ENCODE measurements at places on chromosomes 13 and 19.

GRCh38 chr13:40911341-40911740, 107.8 kb downstream of the ELF1 start:
- no peak for DNase-seq

GRCh38 chr13:96273196-96273595, 183.3 kb downstream of the HS6ST3 start:
- peak; percentile 22 for DNase-seq

DNA sequence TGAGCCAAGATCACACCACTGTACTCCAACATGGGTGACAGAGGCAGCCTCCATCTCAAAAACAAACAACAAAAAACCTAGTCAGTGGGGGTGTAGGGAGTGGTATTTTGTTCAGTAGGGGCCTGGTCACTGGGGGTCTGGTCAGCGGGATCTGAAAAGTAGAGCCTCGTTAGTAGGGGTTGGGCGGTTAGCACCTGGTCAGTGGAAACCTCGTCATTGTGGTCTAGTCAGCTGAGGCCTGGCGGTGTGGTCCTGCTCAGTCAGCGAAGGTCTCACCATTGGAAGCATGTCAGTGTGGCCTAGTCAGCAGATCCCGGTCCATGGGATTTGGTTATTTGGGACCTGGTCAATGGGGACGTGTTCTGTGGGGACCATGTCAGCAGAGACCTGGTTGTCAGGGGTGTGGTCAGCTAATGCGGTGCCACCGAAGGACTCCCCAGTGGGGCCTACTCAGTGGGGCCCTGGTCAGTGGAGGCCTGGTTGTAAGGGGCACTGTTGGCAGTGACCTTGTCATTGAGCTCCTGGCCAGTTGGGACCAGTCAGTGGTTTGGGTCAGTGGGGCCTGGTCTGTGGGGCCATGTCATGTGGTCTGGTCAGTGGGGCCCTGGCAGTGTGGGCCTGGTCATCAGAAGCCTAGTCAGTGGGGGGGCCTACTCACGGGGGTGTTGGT, 63.0 kb upstream of the TPM4 start:
- DNase-seq = no peak

DNA sequence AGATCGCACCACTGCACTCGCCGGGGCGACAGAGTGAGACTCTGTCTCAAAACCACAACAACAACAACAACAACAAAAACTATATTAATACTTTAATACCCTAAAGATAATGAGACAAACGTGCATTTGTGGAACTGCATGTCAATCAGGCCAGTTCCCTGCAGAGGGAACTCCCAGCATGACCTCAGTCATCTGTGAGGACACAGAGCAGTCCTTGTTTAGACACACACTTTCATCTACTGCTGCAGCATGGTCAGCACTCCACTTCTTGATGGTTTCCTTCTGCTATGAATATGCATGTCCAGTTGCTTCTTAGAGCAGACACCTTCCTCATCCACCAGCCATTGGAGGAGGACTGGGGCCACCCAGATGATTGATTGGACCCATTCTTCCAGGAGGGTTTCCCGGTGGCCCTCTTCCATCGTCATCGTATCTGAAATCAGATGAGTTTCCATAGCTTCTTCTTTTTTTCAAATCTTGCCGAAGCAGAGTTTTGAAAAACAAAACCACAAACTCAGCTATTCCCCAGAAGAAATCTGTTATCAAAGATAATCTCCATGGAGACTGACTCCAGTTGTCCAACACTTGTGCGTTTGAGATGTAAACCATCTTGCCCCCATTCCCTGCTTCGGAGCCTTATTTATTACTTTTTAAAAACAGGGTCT, 26.5 kb downstream of the ZNF607 start:
- DNase-seq = no peak

- DNase-seq = no peak
Observed at GRCh38 chr19:888581-889385, 4.2 kb downstream of the MED16 start.

GRCh38 chr13:24506698-24507335, 5.8 kb downstream of the PARP4 start:
- no peak for DNase-seq

DNA sequence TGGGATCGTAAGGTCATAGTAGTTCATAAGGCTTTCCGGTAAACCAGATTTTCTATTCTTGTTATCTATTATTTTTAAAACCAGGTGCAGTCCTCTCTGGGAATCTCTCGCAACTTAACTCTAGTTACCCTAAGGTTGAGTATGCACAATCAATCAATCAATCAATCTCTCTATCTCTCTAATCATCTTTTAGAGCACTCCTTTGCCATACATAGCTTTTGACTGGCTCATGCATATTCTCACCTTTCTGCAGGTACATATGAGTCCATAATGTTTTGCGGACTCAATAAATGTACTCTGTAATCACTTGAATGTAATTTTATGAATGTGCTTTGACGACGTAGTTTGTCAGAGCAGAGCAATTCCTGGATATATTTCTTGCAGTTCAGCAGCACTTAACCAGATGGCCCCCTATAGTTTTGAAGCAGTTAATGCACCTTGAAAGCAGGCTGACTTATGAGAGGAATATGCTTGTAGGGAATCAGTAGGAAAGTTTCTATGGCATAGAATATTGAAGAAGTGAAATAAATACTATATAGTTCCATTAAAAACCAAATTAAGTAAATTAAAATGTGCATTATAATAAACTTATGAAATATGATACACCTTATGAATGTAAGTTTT, 524.7 kb downstream of the GPC5 start:
- DNase-seq = no peak

GRCh38 chr19:14432791-14433553, at the start of gene PKN1:
Gene PKN1, plus strand, starts transcription at chr19:14433306. Its CDS starts 216 bp downstream, at chr19:14433522.
- peak; percentile 54 for DNase-seq

DNA sequence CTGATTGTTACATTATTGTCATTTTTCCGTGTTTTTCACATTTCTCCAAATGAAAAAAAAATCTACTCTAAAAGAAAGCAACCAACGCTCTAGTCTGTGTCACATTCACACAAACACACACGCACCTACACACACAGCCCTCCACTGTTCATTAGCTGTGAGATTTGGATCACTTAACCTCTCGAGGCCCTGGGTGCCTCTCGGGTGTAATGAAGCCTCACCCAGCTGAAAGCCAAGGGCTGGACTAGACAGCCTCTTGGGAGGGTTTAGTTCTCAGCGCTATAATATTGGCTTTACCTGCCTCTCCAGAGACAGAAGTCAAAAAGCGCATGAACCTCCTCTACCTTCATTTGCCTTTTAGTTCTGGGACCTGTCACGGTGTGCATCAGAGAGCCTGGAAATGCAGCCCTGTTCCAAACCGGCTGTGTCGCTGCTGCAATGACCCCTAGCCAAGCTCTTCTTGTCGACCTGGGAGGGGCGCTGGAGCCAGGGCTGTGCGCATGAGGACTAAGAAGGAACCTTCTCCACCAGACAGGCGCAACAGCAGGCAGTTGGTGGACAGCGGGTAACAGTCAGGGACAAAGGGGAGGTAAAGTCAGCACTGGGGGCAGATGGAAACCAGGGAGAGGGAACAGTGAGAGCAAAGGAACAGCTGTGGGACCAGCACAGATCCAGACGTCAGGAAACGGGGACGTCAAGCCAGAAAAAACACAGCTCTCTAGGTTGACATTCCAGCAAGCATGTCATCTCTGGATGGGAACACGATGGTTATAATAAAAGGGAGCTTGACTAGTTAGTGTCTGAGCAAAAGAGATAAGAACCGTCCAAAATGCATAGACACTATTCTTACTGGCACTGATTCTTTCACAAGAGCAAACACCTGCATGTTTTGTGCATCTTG, 375.9 kb downstream of the EFNB2 start:
- DNase-seq = no peak

- no peak for DNase-seq
Observed at GRCh38 chr19:46696052-46696451, 20.9 kb downstream of the PRKD2 start.

DNA sequence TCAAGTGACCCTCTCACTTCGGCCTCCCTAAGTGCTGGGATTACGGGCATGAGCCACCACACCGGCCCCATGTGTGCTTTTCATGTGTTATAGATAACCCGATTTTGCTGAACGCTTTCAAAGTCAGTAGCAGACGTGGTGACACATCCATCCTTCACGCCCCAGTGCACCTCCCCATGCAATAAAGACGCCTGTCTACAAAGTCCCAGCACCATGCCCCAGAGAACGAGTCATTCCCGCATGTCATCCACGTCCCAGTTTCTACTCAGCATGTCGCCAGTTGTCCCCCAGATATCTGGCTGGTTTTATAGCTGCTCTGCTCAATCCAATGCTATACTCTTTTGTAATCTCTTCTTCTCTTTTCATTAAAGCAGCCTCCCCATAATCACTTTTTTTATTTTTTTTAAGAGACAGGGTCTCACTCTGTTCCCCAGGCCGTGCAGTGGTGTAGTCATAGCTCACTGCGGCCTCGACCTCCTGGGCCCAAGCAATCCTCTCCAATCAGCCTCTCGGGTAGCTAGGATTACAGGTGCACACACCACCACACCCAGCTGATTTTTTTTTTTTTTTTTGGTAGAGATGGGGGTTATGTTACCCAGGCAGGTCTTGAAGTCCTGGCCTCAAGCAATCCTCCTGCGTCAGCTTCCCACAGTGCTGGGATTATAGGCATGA, 42.5 kb downstream of the DNM2 start:
- peak; percentile 28 for DNase-seq

DNA sequence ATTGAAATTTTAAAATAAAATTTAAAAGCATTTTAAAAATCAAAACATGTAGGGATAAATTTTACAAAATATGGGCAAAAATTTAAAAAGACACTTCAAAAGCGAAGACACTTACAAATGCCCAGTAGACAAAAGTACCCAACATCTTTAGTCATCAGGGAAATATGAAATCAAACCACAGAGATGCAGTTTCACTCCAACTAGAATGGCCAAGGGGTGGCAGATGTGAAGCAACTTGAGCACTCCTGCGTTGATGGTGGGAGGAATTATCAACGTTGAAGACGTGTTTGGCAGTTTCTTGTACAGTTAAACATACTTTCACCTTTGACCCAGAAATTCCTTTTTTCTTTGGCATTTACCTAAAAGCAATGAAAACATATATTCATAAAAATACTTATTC, 518.0 kb upstream of the SGCG start:
- DNase-seq = no peak

DNA sequence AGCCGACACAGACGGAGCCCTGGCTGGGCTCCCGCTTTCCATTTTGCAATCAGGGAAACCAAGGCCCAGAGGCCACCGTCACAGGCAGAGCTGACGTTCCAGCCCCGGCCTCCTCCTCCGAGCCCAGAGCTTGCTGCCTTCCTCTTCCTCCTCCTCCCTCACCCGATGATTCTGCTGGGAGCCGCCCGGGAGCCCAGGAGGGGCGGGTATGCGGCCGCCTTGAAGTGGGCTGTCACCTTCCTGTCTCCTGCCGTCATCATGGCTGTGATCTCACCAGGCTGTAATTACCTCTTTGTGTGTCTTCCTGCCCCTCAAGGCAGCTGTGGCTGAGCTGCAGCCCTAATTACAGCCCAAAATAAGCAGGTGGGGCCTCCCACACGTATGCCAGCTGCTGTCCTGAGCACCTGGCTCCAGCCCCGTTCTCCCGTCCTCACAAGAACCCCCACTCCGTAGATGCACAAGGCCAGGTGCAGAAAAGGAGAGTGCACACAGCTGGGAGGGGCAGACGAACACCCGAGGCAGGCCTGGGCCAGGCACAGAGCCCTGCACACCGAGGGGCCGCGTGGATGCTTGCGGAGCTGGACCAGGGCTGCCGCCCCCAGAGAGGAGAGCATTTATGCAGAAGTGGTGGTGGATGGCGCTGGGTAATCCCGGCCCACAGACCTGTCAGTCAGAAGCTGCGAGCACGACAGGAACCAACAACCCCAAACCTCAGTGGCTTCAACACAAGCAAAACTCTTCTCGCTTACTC, 4.0 kb downstream of the TPGS1 start:
- peak; percentile 97 for DNase-seq

GRCh38 chr13:47337781-47338507, 441.1 kb upstream of the HTR2A start:
- no peak for DNase-seq

DNA sequence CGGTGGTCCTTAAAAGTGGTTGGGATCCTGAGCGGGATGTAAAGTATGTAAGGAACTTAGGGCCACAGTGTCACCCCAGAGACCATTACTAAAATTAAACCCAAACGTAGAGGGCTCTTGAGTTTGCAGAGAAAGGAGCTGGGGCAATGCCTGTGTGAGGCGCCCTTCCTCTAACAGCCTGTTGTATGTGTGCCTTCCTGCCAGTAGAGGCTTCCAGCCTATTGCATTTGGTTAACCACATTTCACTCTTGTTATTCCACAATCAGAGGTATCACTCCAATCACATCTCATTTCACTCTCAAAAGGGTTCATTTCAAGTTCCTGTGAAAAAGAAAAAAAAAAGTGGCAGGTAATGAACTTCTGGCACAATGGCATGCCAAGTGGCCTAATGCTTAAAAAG, 29.4 kb downstream of the DIAPH3 start:
- DNase-seq = no peak

DNA sequence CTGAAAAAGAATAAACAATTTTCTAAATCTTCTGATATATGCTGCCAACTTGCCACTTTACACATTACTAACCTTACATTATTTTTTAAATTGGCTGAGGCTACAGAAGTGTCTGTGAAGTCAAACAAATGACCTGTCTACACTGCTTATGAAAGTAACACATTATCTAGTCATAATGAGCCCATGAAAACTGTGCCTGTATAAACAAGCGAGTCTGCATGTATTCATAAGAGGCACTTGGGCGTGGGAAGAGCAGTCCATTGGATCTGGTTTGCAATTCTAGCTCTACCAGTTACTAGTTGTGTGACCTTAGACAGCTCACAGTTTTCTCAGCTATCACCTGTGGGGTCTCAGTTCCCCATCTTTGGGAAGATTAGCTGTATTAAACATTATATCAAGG, 3.1 kb downstream of the VPS36 start:
- DNase-seq = no peak

GRCh38 chr19:39660661-39661060, 4.9 kb downstream of the LGALS16 start:
- no peak for DNase-seq

GRCh38 chr13:100660761-100661160, 13.8 kb downstream of the TMTC4 start:
- DNase-seq = no peak

DNA sequence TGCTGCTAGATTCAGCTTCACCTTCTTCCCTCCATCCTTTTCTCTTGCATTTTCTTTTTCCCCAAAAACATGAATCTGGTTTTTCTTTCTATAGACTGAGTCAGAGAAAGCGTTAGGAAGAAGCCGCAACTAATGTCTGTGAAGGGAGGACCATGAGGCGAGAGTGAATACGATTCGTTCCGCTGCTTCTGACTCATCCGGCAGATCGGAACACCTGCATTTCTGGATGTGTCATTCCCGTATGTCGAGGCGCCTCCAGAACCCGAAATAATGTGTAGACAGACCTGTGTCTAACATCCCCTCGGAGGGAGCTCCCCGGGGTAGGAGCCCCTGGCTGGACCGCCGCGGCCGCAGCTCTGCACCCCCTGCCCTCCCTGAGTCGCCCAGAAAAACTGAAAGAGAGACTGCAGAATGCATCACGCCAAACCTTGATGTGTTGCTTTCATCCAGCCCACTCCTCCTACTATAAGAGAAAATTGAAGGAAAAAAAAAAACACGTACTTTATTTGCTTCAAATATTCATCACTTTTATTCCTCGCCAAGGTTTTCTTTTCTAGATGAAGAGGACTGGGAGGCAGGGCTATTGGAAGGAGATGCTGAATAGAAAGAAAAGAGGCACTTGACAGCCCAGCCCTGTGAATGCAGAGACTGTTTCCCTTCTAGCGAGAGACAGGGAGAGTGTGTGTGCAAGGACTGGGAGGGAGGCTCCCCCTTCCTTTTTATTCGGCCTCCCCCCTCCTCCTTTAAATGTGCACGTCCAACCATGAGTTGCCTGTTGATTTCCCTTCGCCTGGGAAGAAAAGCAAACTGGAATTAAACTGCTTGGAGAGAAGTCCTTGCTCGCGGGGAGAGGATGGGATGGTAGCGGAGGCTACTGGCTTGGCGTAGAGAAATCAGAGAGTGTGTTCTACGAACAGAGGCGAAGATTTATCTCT, 616 bp upstream of the PCDH17 start:
- DNase-seq = peak; percentile 56
